NCI-H446 treated with DMSO at 0.1 percent for 48 hours (cell line): ENCODE measurements at places on chromosomes 7 and 10.
A peak's percentile ranks its signal among the peaks of the same experiment; 100 is the strongest.

DNA sequence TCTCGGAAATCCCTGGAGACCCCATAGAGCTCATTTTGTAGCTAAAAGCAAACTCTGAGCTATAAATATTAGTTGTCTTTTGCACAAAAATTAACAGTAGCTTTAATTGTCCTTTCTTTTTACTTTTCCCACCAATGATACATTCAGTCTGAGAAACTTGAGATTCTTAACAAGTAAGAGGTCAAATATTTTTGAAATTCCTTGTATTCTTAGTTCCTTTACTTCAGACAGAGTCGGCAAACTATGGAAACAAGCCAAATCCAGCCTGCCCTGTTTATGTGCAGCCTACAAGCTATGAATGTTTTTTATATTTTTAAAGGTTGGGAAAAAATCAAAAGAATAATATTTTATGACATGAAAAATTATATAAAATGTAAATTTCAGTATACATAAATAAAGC is 146.6 kb downstream of the CTNNA3 start:
- no peak for DNase-seq

- DNase-seq: no peak
These were observed 539.5 kb downstream of the SUGCT start for GRCh38 chr7:40674316-40674715.

- no peak for DNase-seq
These were observed 144.4 kb downstream of the PTPN20 start for GRCh38 chr10:47055386-47056246.

DNA sequence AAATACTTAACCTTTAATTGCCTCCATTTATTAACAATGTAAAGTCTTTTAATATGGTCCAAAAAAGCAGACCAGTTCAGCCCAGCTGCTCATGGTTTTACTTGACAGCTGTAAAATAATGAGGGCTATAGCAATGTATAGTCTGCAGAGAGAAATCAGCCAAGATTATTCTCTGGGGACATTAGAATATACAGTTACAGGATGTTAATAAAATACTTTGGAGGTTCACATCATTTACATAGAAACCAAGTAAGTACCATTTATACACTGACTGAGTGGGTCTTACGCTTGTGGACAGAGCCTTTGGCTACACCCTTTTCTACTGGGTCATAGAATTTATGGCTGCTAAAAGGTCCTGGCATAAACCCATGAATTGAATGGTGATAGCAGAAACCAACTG is 340.7 kb upstream of the CELF2 start:
- DNase-seq: peak; percentile 15

DNA sequence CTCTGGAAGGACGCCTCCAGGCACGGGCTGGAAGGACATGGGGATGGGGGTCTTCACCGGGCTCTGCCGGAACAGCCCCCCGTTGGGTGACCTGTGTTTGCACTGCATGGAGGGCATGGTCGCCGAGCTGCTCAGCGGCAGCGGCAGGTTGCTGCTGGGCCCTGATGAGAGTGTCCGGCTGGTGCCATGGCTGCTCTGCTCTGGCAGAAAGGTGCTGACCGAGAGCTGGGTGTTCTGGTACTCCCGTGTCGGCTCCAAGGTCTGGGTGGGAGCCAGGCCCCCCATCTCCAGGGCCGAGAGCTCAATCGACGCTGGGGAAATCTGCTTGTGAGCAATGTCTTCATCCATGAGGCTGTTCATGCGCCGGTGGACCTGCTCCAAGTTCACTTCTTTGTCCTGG is 764.3 kb downstream of the GRID1 start:
- no peak for DNase-seq

DNA sequence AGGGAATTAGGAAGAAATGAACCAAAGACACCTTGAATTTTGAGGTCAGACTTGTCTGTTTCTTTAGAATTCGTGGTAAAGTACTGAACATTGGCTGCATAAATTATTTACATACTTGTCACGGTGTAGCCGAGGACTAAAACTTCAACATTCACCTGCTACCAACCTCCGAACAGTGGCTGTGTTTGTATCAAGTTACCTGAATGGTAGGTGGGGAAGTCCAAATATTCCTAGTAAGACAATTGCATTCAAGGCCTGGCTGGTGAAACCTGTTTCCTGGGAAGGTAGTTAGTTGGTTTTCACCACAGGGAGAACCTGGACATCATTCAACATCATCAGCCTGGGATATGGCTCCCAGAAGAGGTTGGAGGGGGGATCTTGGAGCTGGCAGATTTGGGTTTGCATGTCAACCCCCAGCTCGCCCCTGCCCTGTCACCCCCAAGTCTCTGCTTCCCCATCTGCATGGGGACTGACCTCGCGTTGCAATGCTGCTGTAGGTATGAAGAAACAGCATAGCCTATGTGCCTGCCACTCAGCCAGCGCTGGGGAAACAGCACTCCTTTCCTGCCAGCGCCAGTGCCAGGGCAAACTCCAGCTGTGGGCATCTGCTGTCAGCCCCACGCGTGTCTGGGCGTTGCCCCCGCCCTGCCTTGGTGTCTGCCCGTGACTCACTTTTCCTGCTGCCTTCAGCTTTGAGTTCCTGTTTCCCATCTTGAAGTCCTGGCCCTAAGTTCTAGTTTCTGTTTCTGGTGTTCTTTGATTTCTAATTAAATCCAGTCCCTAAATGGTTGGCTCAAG is 12.7 kb upstream of the LARP4B start:
- no peak for DNase-seq

DNA sequence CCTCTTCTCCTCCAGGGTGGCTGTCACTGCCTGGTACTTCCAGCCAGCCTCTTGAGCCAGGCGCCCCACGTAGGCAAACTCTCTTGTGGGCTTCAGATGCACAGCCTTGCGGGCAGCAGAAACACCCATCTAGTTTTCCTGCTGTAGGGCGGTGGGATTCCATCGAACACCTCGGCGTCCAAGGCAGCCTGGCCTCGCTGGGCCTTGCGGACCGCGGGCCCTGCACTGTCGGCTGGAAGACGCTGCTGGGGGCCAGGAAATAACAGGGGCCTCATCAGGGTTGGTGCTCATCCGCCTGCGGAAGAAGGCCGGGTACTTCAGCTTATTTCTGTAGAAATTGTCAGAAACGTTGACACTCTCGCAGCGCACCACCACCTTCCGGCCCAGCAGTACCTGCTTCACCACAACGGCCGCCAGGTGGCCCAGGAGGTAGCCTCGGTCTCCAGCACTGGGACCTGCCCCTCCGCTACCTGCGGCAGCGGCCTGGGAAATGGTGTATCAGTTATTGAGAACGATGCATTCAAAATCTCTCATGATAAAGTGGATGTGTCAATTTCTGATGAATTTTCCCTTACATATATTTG is 61.1 kb downstream of the WDFY4 start:
- no peak for DNase-seq

DNA sequence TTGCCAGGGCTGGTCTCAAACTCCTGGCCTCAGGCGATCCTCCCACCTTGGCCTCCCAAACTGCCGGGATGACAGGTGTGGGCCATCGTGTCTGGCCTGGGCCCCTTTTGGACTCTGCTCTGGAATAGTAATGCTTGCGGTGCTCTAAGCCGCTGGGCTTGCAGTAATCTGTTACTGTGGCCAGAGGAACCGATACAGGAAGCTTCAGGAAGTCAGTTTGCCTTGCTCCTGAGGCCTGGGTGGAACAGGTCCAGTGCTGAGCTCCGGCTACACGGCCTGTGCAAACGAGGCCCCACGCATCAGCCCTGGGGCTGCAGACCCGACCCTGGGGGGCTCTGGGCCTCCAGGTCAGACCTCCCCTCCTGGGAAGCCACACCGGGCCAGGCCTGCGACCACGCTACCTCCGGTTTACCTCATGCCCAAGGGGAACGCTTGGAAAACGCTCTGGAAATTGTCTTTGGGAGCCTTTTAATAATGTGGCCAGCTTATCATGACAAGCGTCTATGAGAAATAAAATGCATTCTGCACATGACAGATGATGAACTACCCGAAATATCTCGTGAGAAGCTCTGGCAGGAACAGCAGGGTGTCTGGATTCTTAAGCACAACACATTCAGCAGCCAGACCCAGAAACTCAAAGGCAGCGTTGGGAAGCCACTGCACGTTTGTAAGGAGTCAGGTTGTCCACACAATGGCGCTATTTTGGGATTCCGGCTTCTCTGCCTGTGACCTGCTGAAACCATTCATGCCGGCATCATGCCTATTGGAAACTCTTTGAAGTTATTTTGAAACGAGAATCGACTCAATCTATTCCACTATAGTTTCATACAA is 10.1 kb upstream of the ADAP1 start:
- no peak for DNase-seq

GRCh38 chr7:153034791-153035190 is 275.2 kb downstream of the ACTR3B start:
- DNase-seq: no peak

DNA sequence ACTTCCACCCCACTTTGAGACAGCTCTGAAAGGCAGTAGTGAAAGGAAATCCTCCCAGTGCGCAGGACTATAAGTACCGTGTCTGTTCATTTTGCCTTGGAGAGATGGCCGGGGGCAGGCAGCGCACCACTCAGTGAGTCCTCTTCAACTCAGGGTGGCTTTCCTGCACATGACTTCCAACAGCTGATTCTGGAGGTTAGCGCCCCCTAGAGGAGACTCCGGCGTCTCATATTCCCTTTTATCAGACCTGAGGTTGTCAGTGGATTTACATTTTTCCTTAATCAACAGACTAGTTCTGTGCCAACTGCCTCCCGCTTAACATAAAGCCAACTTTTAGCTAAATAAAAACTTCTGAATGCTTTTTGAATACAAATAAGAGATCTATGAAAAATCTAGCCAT is 101.0 kb downstream of the HERPUD2 start:
- no peak for DNase-seq

DNA sequence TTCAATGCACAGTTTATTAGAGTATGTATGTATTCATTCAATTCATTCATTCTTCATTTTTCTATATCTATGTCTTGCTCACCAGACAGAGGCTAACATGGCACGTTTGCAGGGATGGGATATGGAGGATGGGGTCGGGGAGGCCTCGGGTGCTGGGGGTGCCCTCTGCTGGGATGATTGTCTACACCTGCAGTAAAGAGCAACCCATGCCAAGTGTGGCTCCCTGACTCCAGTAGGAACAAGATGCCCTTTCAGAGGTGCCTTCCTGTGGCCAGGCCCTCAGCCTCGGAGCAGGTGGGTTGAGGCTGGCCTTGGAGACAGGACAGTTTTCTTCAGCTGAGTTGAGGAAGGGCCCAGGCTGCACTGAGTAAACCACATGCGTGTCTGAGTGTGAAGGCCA is 157.2 kb downstream of the SH2D4B start:
- no peak for DNase-seq

- DNase-seq: no peak
These were observed 80.3 kb downstream of the WDR11 start for GRCh38 chr10:120931423-120931822.

GRCh38 chr10:50395851-50396250 is 144.5 kb upstream of the ASAH2 start:
- no peak for DNase-seq

GRCh38 chr7:110382736-110383135 is 708.2 kb upstream of the LRRN3 start:
- DNase-seq: no peak

DNA sequence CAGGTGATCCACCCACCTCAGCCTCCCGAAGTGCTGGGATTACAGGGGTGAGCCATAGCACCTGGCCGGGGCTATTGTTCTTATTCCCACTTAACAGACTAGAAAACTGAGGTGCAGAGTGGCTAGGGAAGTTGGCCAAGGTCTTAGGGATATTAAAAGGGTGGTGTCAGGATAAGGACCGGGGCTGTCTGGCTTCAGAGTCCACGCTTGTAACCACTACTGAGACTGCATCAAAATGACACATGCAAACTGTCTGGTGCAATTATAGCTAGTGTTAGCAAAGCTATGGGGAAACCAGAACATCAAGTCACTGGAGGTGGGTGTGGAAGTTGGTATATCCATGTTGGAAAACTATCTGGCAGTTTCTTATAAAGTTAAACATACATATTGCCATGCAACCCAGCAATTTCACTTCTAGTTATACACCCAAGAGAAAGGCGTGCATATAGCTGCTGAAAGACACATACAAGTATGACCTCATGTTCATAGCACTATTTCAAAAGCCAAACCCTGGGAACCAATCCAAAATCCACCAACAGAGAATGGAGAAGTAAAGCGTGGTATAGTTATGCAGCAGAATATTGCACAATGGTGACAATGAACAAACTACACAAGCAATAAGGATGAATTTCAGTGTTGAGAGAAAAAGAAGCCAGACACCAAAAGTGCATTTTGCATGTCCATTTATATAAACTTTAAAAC is 33.9 kb upstream of the EEPD1 start:
- DNase-seq: peak; percentile 28

DNA sequence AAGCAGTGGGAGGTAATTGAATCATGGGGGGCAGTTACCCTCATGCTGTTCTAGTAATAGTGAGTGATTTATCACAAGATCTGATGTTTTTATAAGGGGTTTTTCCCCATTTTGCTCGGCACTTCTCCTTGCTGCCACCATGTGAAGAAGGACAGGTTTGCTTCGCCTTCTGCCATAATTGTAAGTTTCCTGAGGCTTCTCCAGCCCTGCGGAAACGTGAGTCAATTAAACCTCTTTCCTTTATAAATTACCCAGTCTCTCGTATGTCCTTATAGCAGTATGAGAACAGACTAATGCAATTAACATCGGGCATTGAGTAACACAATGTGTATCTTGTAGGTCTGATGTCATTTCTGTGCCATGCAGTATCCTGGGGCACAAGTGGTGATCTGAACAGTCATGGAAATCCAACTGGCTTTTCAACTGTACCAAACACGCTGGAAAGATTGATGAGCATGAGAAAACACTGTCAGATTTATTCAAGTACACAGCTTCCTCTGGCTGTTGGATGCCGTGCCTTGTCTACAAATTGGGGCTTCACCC is 208.6 kb upstream of the KIAA1217 start:
- DNase-seq: no peak

DNA sequence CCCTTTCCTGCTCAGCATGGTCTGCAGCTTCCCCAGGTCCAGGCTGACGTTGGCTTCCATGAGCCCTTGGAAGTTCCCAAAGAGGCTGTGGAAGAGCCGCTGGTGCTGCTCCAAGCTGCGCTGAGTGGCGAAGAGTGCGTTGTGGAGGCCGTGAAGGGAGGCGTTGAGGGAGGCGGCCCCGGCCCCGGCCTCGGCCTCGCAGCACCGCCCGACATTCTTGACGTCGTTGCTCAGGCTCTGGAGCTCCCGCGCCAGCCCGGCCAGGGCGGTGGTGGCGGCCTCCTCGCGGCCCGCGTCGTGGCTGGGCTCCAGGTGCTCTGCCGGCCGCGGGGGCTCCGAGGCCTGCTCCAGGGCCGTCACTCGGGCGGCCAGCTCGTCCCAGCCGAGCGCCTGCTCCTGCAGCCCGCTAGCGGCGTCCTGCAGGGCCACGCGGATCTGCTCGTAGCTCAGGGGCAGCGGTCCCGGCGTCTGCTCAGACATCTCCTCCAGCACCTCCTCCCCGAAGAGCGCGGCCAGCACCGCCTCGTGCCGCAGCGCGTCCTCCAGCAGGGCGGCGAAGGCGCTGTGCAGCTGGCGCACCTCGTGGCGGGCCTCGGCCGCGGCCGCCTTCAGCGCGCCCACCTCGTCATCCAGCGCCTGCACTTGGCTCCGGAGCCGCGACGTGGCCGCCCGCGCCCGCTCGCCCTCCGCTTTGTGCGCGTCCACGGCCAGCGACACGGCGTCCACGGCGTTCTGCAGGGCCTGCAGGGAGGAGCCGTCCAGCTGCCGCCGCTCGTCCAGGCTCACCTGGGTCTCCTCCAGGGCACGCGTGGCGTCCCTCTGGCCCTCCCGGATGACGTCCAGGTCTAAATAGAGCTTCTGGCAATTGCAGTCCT is 14.7 kb downstream of the MMRN2 start:
- DNase-seq: no peak
